Heart right ventricle (tissue), 16 donors: ENCODE measurements at places on chromosomes 7 and 10.

GRCh38 chr7:100892364-100893317, 3.0 kb downstream of the ACHE start:
- no peak for DNase-seq

- no peak for DNase-seq
Measured at GRCh38 chr10:20457649-20458048, 439.5 kb downstream of the NEBL start.

DNA sequence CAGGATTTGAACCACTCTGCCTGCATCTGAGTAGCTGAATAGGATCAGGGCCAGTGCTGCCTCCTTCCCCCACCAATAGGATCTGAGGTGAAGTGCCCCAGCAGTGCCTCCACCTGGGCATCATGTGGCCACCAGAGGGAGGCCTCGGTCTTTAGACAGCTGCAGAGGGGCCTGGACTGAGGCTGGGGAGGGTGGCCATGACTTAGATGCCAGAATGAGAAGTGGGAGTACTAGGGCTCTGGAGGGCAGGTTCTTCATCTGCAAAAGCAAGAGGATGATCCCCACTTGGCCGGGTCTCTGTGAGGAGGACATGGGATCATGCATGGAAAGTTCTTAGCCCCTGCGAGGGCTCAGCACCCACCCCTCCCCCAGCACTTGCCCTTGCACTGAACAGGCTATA, 56.9 kb downstream of the NEUROG3 start:
- no peak for DNase-seq

DNA sequence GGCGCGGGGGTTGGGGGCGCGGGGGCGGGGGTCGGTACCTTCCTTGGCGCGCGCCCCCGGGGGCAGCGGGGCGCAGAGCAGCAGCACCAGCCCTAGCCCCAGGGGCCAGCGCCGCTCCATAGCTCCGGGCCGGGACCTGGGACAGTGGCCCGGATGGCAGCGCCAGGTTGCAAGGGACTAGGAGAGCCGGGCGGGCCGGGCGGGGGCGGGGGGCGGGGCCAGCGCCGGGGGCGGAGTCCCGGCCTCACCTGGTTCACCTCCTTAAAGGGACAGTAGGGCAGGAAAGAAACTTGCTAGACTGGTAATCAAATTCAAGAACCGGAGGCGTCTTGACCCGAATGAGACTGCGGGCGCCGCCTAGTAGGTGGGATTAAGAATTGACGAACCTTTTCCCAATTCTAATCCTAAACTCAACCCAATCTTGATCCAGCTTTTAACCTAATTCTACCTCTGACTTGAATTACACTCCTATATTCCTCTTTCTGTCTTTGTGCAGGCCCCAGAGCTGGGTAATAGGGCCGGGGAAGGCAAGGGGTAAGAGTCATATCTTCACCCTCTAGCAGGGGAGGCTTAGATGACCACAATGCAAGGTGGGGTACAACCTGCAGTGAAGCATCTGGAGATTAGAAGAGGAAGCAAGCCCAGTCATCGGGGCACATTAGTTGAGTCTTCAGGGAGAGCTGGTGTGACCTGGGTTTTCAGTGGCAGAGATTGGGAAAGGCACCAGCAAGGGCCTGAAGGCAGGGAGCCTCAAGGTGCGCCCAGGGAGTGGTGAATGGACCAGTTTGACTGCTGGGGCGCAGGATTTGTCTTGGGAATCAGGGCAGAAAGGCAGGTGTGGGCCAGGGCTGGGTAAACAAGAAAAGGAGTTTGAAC, at the start of gene EPHA1:
Gene EPHA1 (minus strand): TSS at position 171 of the 876 bp plus-strand sequence. CDS start 51 bp downstream, at position 120.
- DNase-seq: no peak

DNA sequence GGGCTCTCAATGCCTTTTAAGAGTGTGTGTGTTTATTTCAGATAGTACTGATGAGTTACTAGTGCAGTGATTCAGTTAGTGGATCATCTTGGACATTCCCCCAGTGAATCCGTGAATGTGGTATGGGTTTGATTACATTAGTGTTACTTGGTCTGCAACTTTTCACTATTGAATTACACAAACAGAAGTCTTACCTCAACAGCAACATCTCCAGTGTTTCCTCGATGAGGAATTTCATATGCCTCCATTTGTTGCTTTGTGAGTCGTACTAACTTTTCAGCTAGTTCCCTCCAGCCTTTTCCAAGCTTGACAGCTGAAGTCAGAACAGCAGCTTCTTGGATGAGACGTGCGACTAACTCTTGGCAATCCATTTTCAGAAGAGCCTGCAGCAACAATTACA, 63.2 kb downstream of the MACC1 start:
- no peak for DNase-seq
